Right ventricle myocardium inferior (tissue), 1 donor: ENCODE measurements at places on chromosomes 12 and 14.

GRCh38 chr12:94304566-94305061 is 155.1 kb downstream of the CEP83 start:
- DNase-seq: no peak

DNA sequence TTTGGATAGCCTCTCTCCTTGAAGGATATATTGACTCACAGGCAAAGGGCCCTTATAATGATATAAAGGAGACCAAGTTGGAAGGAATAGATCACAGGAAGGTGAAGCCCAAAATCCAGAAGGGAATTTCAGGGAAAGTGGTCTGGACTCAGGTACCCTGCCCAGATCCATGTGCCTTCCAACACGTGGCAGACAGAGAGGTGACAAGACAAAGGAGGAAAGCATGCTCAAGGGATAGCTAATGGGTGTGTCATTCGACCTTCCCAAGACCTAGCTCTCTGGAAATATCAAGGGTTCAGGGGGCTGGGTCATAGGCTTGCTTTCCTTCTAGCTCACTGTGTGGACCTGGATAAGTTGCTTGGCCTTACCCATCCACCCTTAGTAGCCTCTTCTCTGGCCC is 214.3 kb downstream of the ZFP36L1 start:
- no peak for DNase-seq

- no peak for DNase-seq
Measured at GRCh38 chr14:94113908-94114588, 3.5 kb downstream of the IFI27 start.

DNA sequence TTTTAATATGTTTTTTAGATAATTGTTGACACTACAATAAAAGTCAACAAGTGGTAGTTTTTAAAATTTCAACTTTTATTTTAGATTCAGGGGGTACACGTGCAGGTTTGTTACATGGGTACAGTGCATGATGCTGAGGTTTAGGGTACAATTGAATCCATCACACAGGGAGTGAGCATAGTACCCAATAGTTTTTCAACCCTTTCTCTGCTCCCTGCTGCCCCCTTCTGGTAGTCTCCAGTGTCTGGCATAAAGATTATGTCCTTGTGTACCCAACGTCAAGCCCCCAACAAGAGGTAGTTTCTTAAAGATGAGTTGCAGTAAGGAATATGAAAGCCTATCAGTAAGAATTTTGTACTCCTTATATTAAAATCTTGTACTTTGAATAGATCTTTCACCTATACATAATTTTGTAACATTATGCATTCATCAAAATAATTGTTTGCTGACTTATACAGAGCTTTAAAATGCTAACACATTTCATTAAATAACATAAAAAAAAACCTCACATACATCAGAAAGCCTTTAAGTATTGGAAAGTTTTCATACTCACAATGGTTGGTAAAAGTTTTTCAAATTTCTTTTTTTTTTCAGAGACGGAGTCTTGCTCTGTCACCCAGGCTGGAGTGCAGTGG is 5.4 kb upstream of the RALGAPA1 start:
- DNase-seq: no peak

- no peak for DNase-seq
Measured at GRCh38 chr14:99726538-99727095, 42.5 kb downstream of the CYP46A1 start.

DNA sequence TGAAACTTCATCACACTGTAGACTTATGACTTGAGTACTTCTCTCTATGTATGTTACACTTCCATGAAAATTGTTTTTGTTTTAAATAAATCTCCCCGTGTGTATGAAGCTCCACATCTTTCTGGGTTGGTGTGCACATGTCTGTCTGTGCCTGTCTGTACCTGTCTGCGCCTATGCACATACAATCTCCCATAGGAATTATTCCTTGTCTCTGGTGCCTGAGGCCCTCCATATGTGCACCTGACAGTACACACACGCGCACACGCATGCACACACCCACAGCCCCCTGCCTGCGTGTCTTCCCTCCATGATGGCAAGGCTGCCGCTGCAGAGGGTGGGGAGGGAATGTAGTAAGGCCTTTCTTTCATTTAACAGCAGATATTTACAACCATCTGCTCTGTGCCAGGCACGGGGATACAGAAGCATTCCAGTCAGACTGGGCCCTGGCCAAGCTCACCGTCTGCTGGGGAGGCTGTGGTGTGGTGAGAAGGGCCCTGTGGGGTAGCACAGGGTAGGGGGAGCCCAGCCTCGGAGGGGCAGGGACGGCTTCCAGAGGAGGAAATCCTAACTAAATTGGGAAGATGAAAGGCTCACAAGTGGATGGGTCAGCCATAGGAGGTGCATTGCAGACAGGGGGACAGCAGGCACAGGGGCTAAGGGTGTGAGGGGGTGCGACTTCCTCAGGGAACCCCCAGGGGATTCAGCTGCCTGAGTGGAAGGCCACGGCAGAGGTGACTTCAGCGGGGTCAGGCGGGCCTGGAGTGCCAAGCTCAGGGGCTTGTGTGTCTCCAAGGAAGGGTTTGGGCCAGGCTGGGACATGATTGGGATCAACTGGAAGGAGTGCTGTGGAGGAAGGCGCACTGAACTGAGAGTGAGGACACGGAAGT is 26.1 kb downstream of the KRT8 start:
- DNase-seq: peak; percentile 61
